DMS 273 treated with DMSO at 0.1 percent for 48 hours (cell line): ENCODE measurements at places on chromosomes 6 and 20.

DNA sequence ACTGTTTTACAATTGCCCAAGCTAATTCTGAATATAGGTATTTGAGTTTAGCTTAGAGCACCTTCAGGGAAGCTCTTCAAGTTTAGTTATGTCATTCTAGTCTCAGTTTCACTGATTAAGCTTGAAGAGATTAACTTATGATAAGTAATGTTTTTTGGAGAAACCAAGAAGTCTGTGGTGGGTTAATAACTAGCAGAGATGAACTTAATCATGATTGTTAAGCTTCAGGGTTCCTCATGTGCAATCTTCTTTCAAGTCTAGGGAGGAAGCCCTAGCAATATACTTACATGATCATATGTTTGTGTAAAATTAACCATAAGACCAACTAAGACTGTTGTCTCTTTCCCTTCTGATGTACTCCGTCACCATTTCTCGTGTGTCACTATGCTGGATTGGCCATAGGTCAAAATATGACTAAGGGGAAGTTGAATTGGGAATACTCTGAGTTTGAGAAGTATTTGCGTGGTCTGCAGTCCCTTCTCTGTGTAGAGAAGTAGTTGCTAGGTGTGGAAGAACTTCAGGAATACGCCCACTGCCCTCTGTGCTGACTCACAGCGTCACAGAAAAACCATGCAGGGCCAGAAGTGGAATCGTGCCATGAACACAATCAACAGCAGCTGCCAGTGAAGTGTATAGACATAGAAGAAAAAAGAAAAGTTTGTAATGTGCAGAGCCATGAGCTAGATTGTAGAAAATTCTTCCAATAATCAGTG is 88.3 kb downstream of the SH3BGRL2 start:
- no peak for DNase-seq

- DNase-seq, result no peak
Observed at GRCh38 chr6:72406517-72406916, 215.3 kb upstream of the KCNQ5 start.

- DNase-seq, result no peak
Observed at GRCh38 chr6:12439296-12439695, 149.1 kb downstream of the EDN1 start.

- no peak for DNase-seq
Observed at GRCh38 chr6:28814032-28814976, 109.5 kb downstream of the TRIM27 start.

DNA sequence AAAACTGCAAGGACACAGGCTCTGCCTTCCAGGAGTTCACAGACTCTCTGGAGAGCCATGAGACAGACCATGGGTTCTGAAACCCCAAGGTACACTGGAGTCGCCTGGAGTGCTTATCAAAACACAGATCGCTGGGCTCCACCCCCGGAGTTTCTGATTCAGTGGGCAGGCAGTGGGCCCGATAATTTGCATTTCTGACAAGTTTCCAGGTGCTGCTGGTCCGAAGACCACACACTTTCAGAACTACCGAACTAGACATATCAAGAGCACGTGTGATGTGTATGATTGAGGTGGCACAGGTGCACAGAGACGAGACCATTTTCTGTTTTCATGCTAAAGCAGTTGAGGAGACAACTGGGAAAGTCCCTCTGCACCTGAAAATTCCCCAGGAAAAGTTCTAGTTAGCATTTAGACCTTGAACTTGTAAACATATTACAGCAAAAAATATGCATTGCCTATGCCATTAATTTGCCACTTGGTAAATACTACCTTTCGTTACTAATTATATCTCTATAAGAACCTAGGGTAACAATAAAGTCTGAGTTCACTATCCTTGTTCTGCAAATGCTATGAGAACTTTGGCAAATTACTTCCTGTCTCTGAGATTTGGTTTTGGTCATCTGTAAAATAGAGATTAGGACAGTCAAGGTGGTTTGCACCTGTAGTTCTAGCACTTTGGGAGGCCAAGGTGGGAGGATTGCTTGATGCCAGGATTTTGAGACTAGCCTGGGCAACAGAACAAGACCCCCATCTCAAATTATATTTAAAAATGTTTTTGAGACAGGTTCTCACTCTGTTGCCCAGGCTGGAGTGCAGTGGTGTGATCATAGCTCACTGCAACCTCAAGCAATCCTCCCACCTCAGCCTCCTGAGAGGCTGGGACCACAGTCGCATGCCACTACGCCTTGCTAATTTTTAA is 14.3 kb upstream of the PIM1 start:
- DNase-seq, result no peak

- DNase-seq, result no peak
Observed at GRCh38 chr20:57821935-57822334, 112.1 kb upstream of the PMEPA1 start.

- no peak for DNase-seq
Observed at GRCh38 chr6:69647726-69648125, 149.1 kb downstream of the LMBRD1 start.

GRCh38 chr6:106963544-106963943 is 11.0 kb downstream of the CD24 start:
- no peak for DNase-seq

- DNase-seq, result no peak
Observed at GRCh38 chr6:21610341-21610740, 16.8 kb downstream of the SOX4 start.

DNA sequence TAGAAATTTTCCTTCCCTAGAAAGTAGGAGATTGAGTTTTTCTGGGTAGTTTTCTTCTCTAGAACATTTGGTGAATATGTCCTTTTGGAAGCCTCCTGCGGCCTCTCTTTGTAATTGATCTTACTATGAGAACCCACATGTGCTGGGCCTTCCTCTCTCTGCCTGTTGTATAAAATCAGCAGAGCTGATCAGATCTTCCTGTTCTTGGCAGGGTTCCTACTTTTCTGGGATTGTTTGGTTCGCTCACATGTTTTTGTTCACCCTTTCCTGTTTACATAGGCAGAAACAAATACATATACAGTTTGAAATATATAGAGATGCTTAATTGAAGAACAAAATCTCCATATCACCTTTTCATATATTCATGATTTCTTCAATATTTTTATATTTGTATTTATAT is 57.8 kb downstream of the IL22RA2 start:
- DNase-seq, result no peak

- DNase-seq, result no peak
Observed at GRCh38 chr6:168497381-168497780, 56.4 kb downstream of the SMOC2 start.

DNA sequence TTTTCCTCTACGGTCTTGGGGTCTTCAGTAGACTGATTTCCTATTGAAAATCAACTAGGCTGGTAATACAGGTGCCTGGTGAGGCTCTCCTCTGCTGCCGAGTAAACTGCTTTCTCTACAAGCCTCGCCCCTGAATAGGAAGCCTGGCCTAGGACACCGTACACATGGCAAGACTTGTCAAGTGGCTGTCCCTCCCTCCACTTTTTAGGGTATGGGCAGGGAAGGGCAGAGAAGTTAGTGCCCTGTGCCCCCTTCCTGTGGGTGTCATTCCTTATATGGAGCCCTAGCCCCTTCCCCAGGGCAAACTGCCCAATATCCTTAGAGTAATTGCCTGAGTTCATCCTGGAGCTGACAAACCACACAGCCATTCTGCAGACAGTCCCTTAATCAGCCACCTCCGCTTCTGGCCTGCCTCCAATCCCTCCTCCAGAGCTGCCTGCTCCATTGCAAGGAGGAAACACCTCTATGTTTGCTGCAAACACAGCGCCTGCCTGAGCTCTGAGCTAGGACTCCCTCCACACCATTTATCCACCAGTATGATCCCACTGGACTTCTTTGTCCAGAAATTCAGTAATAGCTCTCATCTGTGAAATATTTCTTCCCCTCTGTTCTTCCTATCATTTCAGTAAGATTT is 93.1 kb downstream of the CHD6 start:
- DNase-seq, result no peak

- DNase-seq, result no peak
Observed at GRCh38 chr20:32159766-32160221, 47.7 kb downstream of the PLAGL2 start.

GRCh38 chr20:59157961-59158541 is 5.6 kb upstream of the ZNF831 start:
- no peak for DNase-seq

GRCh38 chr6:104540743-104541142 is 319.0 kb downstream of the HACE1 start:
- no peak for DNase-seq

- no peak for DNase-seq
Observed at GRCh38 chr6:43963877-43964658, 163.2 kb downstream of the MRPL14 start.

DNA sequence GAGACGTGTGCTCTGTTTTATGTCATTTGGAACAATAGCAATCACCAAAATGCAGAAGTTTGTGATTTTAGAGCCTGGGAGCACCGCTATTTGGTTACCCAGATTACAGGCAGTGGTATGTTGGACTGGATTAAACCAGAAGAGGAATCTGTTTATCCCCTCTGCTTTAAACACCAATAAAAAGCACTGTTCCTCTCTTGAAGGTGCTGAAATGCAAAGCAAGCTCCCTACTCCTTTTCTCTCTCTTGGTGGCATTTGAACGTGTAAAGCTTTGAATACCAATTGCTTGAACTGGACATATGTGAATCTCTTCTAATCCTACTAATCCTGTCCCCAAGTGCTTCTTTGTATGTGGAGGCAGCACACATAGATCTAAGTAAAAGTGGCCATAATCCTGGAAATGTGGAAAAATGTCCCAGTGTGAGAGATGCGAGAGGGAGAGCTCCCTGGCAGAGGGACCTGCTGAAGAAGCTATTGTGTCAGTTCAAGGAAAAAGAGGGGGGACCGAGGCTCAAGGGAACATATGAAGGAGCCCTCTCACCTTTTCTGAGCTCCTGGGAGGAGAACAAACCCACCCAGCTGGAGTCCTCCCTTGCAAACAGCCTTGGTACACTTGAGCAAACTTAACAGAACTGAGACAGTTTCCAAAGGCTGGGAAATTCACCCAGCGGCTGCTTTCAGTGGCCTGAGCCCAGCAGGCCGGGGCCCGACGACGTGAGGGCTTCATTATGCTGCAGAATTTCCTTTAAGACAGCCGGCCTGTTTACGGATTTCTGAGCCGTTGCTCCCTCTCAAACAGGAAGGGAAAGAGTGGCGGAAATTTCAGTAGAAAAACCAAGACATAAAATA is 18.8 kb upstream of the OLIG3 start:
- DNase-seq, result no peak

GRCh38 chr6:17928514-17929430 is 58.7 kb downstream of the KIF13A start:
- no peak for DNase-seq

DNA sequence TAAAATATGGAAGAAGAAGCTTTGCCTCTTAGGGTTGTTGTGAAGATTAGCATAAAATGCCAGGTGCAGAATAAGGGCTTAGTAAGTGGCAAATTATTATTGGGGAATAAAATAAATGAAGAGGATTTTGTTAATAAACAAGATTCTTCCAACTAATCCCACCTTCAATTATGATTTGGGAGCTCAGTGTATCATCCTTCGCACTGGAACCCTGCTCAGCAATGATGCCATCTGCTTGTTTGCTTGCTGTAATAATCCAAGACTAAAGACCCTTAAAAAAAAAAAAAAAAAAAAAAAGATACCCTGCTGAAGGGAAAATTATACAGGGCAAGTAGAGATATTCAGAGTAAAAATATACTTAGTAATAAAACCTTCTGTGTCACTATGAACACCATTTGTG is 62.0 kb upstream of the RREB1 start:
- DNase-seq, result no peak

- no peak for DNase-seq
Observed at GRCh38 chr20:24665196-24665595, 195.8 kb downstream of the SYNDIG1 start.

DNA sequence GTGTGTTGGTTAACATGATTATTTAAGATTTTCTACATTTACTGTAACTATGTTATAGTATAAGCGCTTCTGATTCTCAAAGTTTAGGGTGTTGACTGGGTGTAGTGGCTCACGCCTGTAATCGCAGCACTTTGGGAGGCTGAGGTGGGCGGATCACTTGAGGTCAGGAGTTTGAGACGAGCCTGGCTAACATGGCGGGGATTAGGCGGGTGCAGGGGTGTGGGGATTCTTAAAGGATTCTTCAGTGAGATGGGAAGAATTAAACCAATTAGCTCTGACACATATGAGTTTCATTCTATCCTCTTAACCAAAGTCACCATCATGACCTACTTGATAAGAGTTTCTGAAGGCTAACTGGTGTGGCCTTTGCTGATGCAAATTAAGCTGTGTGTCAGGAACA is 39.2 kb downstream of the GSTA4 start:
- DNase-seq, result no peak

DNA sequence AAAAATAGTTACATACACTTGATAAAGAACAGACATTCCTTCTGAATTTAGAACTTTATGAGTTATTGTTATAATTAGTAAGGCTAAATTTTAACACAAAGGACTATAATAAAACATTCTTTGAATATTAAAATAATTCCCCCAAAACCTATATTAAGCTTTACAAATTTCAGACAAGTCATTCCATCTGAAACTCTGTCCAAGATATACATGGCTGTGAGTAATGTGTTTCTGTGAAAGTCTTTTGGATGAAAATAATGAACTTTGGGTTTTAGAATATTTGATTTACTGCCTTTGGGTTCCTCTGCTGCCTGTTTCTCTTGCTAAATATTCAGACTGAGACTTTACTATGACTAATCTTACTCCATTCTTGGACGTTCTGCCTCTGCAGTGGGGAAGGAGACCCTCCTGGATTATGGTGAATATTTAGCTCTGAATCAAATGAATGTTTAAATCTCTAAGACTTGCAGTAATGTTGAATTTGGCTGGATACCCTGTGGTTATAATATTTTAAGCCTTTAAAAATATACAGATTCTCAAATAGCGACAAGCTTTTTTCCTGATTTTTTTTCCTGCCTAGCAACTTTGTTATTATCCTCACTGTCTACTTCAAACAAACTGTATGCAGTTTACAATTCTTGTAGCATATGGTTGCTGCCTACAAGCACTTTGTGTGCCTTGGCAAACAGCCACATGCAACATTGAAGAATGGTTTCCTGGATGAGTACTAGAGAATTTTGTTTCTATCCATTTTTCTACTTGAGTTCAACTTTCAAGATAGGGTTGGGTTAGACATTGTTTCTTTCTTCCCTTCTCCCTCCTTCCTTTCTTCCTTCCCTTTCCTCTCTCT is 51.4 kb downstream of the TXLNB start:
- peak; percentile 78 for DNase-seq
